Islet precursor cell (in vitro differentiated cells): ENCODE measurements at places on chromosomes 1 and 21.

- DNase-seq = no peak
Observed at GRCh38 chr1:54716299-54717047, 812 bp downstream of the TTC4 start.

GRCh38 chr1:33195556-33195955, 13.7 kb upstream of the TRIM62 start:
- DNase-seq = no peak

GRCh38 chr1:40798366-40799281, 15.0 kb downstream of the KCNQ4 start:
- DNase-seq = no peak

DNA sequence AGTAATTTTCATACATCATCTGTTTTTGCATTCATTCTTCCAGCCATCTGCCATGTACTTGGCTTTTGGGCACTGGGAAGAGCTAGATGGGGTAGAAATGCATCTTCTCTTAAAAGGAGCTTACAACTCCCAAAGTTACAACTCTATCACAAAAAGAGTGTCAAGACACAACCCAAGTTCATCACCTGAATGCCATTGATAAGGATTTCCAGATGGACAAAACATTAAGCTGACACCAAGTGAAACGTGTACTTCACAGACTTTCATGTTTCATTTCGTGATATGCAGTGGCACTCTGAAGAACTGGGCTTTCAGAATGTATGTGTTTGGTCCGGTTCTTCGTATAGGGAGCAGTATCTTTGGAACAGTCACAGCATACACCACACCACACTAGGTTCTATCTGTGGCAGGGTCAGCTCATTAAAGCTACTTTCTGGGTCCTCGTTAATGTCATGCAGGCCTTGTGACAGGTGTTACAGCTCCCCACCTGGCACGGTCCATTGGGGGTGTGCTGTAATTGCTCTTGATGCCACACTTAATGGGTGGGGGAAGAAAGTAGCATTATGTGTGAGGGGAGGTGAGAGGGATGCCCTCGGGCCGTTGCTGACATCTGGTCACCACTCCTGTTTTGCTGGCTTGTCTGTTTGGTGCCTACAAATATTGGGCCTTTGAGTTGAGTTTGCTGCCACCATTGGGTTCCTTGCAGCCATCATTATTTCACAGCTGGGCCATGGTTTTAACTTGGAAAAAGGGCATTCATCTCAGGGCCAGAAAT, 164.9 kb downstream of the NFIA start:
- DNase-seq = no peak

DNA sequence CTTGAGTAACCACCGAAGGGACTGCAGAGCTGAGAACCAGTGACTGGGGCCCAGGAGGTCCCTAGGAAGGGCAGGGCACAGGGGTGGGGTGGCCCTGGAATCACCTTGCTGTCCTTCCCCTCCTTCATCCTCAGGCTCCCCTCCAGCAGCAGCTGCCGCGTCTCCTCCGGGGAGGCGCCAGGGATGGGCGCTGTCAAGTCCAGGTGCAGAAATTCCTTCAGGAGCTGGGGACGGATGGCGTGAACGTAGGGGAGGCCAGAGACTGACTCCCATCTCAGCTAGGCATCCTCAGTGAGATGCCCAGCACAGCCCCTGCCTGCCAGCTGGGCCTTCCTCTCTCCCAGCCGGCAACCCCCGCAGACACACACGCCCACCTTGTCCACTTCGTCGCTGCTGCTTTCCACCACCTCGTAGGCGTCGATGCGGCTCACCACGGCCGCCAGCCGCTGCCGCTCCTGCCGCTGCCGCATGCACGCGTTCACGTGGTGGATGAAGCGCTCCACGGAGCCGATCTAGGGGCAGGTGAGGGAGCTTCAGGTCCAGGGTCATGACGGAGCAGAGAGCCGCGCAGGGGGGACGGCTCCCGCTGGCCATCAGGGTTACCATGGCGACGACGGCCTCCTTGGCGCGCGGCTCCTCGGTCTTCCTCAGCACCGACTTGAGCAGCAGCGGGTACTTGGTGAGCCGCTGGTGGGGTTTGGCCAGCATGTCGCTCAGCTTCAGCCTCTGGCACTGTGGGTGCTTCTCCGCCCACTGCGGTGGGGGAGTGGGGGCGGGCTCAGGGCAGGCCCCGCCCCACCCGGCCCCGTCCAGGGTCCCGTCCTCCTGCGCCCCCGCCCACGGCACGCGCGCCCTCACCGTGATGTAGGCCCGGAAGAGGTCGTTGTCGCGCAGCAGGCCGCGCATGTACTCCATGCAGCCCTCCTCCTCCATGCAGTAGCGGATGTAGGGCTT, 4.4 kb upstream of the TNFRSF25 start:
- DNase-seq = no peak

- no peak for DNase-seq
Observed at GRCh38 chr1:1968767-1969504, 34.6 kb downstream of the CFAP74 start.

DNA sequence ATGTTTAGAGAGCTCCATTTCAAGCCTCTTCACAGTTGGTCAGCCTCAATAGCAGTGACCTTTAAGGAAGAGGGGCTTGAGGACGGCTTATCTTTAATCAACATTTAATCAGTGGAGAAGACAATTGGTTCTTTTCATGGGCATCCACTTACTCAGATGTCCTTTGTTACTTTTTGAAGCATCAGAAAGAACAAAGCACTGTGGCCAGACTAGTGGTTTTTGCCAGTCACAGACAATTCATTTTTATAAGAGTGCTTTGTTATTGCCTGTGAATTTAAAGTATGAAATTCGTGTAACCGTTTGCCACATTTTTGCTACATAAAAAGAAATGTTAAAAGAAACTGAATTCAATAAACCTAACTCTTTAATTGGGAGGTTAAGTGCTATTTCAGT, 222.8 kb downstream of the TPR start:
- DNase-seq = no peak

DNA sequence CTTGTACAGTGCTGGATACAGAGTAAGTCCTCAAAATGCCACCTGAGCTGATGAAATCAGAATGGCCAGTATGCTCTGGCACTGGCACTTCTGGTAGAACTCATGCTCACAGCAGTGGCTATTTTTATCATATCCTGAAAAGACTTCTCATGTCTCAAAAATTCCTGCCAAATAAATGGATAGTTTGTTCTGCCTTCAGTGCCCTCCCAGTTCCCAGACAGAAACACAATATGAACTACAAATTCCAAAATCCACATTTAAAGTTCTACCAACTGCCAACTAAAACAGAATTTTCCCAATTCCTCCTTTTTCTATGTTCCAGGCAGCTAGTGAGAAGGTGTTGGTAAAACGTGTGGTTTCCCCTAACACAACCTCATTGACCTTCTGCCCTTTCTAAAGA, 51.4 kb upstream of the RGS1 start:
- no peak for DNase-seq
